ENCODE measurements at places on chromosomes 7 and 10.
A peak's percentile ranks its signal among the peaks of the same experiment; 100 is the strongest.

- no peaks in the 10 kb centered on the region for H3K36me3 ChIP-seq
- no peaks in the 10 kb centered on the region for H3K4me1 ChIP-seq
- no peak overlapping the region for H3K4me3 ChIP-seq
- DNase-seq: no peak
- H3K27me3 ChIP-seq: no peaks in the 10 kb centered on the region
Measured at GRCh38 chr7:146956321-146956720, 839.7 kb downstream of the CNTNAP2 start.

DNA sequence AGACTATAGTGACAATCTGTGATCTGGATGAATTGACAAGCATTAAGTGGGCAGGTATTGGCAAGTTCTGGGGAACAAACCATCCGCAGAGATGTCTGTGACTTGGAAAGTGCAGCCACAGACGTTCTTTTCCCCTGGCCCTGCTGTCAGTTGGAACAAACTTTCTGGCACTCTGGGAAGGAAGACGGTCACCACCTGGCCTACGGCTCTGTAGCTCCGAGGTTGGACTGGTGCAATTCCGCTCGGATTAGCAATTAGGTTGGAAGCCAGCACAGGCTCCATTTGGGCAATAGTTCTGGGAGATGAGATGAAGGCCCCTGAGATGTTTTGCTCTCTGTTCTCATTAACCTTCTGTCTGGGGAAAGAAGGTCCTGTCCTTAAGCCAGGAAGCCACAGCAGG, 437.5 kb downstream of the CALN1 start:
- H3K27me3 ChIP-seq: no peaks in the 10 kb centered on the region
- H3K36me3 ChIP-seq: no peaks in the 10 kb centered on the region
- no peaks in the 10 kb centered on the region for H3K4me1 ChIP-seq
- H3K27ac ChIP-seq: no peak overlapping the region

DNA sequence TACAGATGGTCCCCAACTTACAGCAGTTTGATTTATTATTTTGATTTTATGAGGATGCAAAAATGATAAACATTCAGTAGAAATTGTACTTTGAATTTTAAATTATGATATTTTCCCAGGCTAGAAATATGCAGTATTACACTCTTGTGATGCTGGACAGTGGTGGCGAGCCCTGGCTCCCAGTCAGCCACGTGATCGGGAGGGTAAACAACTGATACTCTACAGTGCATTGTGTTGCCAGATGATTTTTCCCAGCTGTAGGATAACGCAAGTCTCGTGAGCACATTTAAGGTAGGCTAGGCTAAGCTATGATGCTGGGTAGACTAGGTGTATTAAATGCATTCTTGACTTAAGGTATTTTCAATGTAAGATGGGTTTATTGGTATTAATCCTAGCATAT, 865.2 kb downstream of the SORCS3 start:
- no peaks in the 10 kb centered on the region for H3K4me1 ChIP-seq
- no peak overlapping the region for H3K4me3 ChIP-seq
- no peaks in the 10 kb centered on the region for H3K36me3 ChIP-seq
- H3K27ac ChIP-seq: no peak overlapping the region
- no peaks in the 10 kb centered on the region for H3K27me3 ChIP-seq

GRCh38 chr7:47044625-47045024, 537.3 kb downstream of the TNS3 start:
- no peak for DNase-seq
- no peaks in the 10 kb centered on the region for H3K4me1 ChIP-seq
- no peaks in the 10 kb centered on the region for H3K36me3 ChIP-seq

- H3K4me1 ChIP-seq: no peaks in the 10 kb centered on the region
- no peaks in the 10 kb centered on the region for H3K36me3 ChIP-seq
- DNase-seq: no peak
- no peak overlapping the region for H3K27ac ChIP-seq
- no peaks in the 10 kb centered on the region for H3K27me3 ChIP-seq
- H3K4me3 ChIP-seq: no peak overlapping the region
Measured at GRCh38 chr7:102933763-102934162, 21.0 kb downstream of the LRRC17 start.

- H3K27ac ChIP-seq: no peak overlapping the region
- peaks cover 10% of the 10 kb centered on the region for H3K4me1 ChIP-seq
- peak overlapping the region; percentile 61 for H3K4me3 ChIP-seq
- peaks cover 10% of the 10 kb centered on the region for H3K27me3 ChIP-seq
Measured at GRCh38 chr7:6530626-6531491, 20.4 kb downstream of the GRID2IP start.

GRCh38 chr7:90222811-90223725, 11.5 kb downstream of the STEAP2 start:
- H3K4me3 ChIP-seq: no peak overlapping the region

DNA sequence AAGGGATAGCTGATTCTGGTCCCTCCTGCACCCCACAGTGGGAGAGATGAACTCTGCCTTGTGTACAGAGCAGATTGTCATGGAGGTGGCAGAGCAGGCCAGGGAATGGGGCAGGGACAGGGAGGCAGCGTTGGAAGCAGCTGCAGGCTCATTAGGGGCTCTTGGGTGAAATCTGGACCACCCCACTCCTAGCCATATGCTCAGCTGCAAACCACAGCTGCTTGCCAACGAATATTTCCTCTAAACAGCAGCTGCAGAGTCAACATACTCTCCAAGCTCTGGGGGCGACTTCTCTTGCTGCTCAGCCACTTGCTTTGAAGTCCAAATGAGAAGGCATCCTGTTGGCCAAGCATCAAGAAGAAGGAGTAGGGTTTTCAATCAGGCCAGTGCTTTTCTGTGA, 302.3 kb upstream of the AUTS2 start:
- H3K27ac ChIP-seq: no peak overlapping the region
- no peaks in the 10 kb centered on the region for H3K27me3 ChIP-seq
- no peaks in the 10 kb centered on the region for H3K36me3 ChIP-seq
- no peaks in the 10 kb centered on the region for H3K4me1 ChIP-seq

DNA sequence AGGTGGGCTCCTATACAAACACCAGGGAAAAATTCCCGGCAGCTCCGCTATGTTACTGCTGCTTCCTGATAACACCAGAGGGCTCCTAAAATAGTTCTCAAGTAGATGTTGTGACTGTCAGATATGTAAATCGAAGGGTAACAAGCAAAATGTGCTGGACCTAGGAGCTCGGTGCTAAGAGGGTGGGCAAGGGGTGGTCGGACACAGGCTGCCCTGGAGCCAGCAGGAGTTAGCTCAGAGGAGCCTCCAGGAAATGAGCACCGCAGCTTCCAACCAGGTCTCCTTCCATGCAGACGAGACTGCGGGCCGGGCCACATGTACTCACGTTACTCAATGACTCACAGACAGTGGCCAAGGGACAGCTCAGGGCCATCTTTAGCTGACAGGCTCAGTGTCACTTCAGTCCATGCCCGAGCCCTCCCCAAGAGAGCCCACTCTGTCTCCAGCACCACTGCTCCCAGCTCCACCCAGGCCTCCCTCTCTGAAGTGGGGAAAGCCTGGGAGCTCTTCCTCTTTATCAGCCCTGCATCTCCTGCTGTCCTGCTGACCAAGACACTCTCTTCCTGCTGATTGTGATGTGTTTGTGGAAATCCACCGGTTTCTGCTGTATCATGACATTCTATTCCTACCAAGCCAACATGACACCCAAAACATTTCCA, 37.2 kb upstream of the TMEM273 start:
- no peaks in the 10 kb centered on the region for H3K27me3 ChIP-seq
- DNase-seq: no peak
- H3K27ac ChIP-seq: peak overlapping the region; percentile 57
- H3K4me1 ChIP-seq: no peaks in the 10 kb centered on the region

DNA sequence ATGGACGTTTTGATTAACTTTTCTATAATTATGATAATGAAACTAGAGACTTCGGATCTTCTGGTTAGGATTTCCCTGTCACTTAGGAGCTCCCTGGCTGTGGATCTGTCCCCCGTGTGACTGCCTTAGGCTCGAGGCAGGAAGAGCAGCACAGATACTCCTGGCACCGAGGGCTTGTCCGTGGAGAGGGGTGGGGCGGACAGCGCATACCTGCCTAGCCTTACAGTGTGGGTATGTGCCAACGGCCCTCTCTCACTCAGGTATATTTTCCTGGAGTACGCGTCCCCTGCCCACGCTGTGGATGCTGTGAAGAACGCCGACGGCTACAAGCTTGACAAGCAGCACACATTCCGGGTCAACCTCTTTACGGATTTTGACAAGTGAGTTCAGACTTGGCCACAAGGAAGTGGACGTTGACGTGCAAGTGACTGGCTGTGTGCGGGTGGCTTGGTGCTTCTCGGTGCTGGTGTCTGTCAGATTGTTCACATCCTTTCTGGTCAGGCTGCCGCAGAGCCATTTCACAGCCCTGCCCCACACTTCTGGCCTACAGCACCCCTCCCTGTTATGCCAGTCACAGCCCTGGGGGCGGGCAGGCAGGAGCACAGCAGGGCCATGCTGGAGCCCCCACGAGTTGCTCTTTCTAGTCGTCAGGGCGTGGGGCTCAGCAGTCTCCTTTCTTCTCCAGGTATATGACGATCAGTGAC, 7.9 kb downstream of the EIF3B start:
- no peaks in the 10 kb centered on the region for H3K27me3 ChIP-seq
- H3K4me3 ChIP-seq: no peak overlapping the region
- peaks cover 24% of the 10 kb centered on the region for H3K4me1 ChIP-seq
- DNase-seq: no peak

- no peak overlapping the region for H3K4me3 ChIP-seq
- no peaks in the 10 kb centered on the region for H3K36me3 ChIP-seq
- no peaks in the 10 kb centered on the region for H3K4me1 ChIP-seq
- no peak overlapping the region for H3K27ac ChIP-seq
Measured at GRCh38 chr10:51896849-51897248, 197.5 kb upstream of the CSTF2T start.

DNA sequence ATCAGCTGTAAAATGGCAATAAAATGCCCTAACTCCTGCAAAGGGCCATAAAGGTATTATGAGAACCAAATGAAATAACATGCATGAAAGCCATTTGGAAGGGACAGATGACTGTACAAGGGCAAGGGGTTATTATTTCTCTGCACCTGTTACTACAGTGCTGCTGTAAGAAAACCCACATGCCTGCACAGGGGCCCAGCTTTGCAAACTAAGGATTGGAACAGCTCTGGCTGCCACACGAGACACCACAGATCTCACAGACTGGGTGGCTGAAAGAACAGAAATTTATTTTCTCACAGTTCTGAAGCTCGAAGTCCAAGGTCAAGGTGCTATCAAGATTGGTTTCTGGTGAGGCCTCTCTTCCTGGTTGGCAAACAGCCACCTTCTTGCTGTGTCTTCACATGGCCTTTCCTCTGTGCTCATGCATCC, 409.0 kb upstream of the NRP1 start:
- H3K4me3 ChIP-seq: no peak overlapping the region
- H3K4me1 ChIP-seq: no peaks in the 10 kb centered on the region
- H3K36me3 ChIP-seq: no peaks in the 10 kb centered on the region
- DNase-seq: no peak
